ENCODE measurements at places on chromosomes 5 and 9. TPM values are rescaled to one million over a fixed set of nuclear protein-coding genes. Genes with fewer than 3 reads are reported as not detected.
A peak's percentile ranks its signal among the peaks of the same experiment; 100 is the strongest.

PCDHA4 gene
- 3.8 TPM for total RNA-seq

DNA sequence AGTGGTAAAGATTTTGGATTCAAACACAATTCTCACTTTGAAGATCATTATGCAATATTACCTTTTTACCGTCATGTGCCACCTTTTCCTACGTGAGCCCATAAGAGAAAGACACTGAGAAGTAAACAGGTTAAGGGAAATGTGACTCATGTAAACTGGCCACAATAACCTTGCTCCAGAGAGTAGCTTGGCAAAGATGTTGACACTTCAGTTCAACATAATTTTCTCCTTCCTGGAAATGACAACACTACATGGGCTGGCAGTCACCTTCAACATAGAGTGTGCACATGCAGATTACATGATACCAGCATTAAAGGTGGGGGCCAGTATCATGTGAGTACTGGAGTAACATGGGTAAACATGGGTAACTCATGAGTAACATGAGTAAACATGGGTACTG, 141.9 kb downstream of the CDK5RAP2 start:
- no peaks in the 10 kb centered on the region for H3K4me1 ChIP-seq
- no peak overlapping the region for H3K4me3 ChIP-seq
- DNase-seq = no peak
- no peaks in the 10 kb centered on the region for H3K27me3 ChIP-seq
- H3K36me3 ChIP-seq = peaks cover 75% of the 10 kb centered on the region

DNA sequence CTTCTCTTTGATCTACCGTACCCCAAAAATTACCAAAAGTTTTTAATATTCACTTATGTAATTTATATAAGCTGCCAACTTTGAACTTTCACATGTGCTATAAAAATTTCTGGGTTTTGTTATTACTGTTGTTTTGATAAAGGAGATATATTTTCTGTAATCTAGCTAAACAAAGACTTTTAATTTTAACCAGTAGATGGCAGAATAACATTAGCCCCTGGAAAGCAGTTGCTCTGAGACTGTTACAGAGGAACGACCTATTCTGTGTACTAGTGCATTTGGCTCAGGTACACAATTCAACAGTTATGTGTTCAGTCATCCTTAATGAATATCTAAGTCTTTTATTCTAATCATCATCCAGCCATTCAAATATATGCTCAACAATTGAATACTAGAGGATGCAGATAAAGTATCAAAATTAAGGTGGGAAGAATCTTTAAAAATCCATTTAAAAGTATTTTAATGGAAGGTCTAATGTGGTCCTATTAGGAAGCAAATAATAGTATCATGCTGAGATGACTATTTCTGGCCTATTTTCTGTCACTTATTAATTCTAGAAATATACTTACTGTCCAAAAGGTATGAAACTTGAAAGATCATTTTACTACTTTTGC, 8.6 kb downstream of the KLHL9 start:
- H3K27ac ChIP-seq = no peak overlapping the region
- DNase-seq = no peak
- peaks cover 51% of the 10 kb centered on the region for H3K36me3 ChIP-seq
- no peaks in the 10 kb centered on the region for H3K4me1 ChIP-seq

CIZ1 gene
- total RNA-seq = 110 TPM

DNA sequence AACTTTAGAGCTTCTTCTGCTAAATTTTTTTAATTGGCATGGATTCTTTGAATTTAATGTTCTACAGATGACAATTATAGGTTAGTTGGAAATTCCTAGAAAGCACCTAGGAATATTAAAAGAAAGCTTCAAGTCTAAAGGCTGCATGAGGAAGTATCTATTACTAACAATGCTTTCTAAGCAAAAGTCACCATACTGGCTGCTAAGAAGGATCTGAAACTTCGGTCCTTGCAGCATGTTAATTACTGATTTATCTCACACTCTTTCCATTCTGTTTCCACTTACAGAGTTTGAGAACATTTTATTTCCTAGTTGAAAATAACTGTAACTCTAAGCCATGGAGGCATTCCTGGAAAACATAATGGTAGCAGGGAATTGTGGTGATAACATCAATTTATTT, 8.4 kb downstream of the SEMA6A start:
- H3K27ac ChIP-seq = no peak overlapping the region
- H3K4me3 ChIP-seq = peak overlapping the region; percentile 46
- no peak for DNase-seq
- no peaks in the 10 kb centered on the region for H3K27me3 ChIP-seq

HOMER1 gene
- total RNA-seq = 40.8 TPM

DMRT1 gene
- not detected for total RNA-seq

GRCh38 chr5:34756781-34757624, 82.0 kb upstream of the TTC23L start:
- H3K4me3 ChIP-seq = no peak overlapping the region
- H3K27ac ChIP-seq = peak overlapping the region; percentile 68
- H3K27me3 ChIP-seq = no peaks in the 10 kb centered on the region
- peaks cover 54% of the 10 kb centered on the region for H3K36me3 ChIP-seq
- H3K4me1 ChIP-seq = no peaks in the 10 kb centered on the region
- no peak for DNase-seq

DNA sequence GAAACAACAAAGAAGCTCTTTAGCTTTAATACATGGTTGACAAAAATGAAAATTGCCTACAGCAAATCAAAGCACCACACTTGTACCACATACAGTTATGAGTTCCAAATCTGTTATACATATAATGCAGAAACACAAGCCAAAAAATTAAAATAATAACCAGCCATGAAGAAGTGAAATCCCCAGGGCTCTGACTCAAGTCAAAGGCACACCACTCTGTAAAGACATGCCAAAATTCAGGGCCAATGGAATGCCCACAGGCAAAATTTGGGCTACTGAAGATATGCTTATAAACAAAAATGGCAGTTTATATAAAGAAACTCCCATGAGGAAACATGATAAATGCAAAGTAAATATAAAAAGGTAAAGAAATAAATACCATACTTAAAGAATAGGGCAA, 29.0 kb downstream of the THBS4 start:
- DNase-seq = no peak
- H3K4me1 ChIP-seq = peaks cover 3% of the 10 kb centered on the region
- no peaks in the 10 kb centered on the region for H3K27me3 ChIP-seq
- H3K36me3 ChIP-seq = no peaks in the 10 kb centered on the region
- no peak overlapping the region for H3K4me3 ChIP-seq
- no peak overlapping the region for H3K27ac ChIP-seq

- peaks cover 32% of the 10 kb centered on the region for H3K36me3 ChIP-seq
- H3K4me1 ChIP-seq = no peaks in the 10 kb centered on the region
- no peaks in the 10 kb centered on the region for H3K27me3 ChIP-seq
- H3K27ac ChIP-seq = no peak overlapping the region
- H3K4me3 ChIP-seq = no peak overlapping the region
These were observed 49.0 kb downstream of the DAPK1 start for GRCh38 chr9:87546704-87547103.

GRCh38 chr5:15501091-15501791, 1.3 kb downstream of the FBXL7 start:
- peak overlapping the region; percentile 92 for H3K4me3 ChIP-seq
- peak; percentile 86 for DNase-seq
- no peaks in the 10 kb centered on the region for H3K4me1 ChIP-seq

GRCh38 chr5:30414078-30414477, 779.4 kb upstream of the CDH6 start:
- no peaks in the 10 kb centered on the region for H3K36me3 ChIP-seq
- DNase-seq = no peak
- no peak overlapping the region for H3K27ac ChIP-seq
- no peaks in the 10 kb centered on the region for H3K27me3 ChIP-seq
- no peaks in the 10 kb centered on the region for H3K4me1 ChIP-seq

- no peaks in the 10 kb centered on the region for H3K27me3 ChIP-seq
- peaks cover 22% of the 10 kb centered on the region for H3K4me1 ChIP-seq
- no peak for DNase-seq
These were observed 187.4 kb upstream of the ELL2 start for GRCh38 chr5:96149021-96149420.

GRCh38 chr5:112549127-112549526, 130.1 kb upstream of the EPB41L4A start:
- no peaks in the 10 kb centered on the region for H3K27me3 ChIP-seq
- no peak overlapping the region for H3K4me3 ChIP-seq
- no peak for DNase-seq
- no peak overlapping the region for H3K27ac ChIP-seq
- no peaks in the 10 kb centered on the region for H3K36me3 ChIP-seq
- no peaks in the 10 kb centered on the region for H3K4me1 ChIP-seq

- H3K36me3 ChIP-seq = peaks cover 12% of the 10 kb centered on the region
- no peak for DNase-seq
- no peaks in the 10 kb centered on the region for H3K4me1 ChIP-seq
- H3K27ac ChIP-seq = peak overlapping the region; percentile 74
These were observed 650 bp downstream of the GPR107 start for GRCh38 chr9:130054325-130054786.

SPATA31A3 gene
- not detected for total RNA-seq

DNA sequence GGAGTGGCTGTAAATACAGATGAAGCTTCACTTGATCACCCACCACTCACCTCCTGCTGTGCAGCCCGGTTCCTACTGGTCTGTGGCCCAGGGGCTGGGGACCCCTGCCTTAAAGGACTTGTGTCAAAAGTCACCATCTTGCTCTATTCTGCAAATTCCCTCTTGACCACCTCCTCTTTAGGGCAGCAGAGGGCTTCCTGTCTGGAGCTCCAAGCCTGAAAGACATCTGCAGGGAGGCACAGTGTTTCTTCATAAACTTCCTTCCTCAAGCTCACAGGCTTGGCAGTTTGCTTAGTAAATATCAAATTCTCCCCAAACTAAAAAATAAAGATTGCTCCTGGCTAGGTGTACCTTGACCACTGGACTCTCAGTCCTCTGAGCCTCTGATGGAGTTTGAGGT, 104.4 kb downstream of the FRMD3 start:
- H3K27ac ChIP-seq = no peak overlapping the region
- no peaks in the 10 kb centered on the region for H3K27me3 ChIP-seq
- no peaks in the 10 kb centered on the region for H3K4me1 ChIP-seq
- DNase-seq = no peak

Data from endodermal cell (in vitro differentiated cells).